Activated T-helper 1 cell treated with Interleukin-2 at 50 U/mL for 16 hours (primary cell): ENCODE measurements at places on chromosomes 11 and 22.
A peak's percentile ranks its signal among the peaks of the same experiment; 100 is the strongest.

DNA sequence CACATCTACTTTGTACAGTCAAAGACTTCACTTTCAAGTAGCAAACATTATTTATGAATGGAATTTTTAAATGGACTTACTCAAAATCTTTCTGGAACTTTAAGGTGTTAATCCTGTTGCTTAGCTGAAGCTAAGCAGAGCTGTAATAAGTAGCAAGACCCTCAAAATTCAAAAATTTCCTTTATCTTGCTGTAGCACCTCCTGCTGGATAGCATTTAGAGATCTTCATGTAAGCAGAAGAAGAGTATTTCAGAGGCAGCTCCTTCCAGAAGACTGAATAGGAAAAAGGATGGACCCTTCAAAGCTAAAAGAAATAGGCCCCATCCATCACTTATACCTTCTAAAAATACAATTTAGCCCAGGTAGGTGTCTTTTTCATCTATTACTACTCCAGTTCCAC is 3.4 kb downstream of the PHF21A start:
- DNase-seq = no peak

DNA sequence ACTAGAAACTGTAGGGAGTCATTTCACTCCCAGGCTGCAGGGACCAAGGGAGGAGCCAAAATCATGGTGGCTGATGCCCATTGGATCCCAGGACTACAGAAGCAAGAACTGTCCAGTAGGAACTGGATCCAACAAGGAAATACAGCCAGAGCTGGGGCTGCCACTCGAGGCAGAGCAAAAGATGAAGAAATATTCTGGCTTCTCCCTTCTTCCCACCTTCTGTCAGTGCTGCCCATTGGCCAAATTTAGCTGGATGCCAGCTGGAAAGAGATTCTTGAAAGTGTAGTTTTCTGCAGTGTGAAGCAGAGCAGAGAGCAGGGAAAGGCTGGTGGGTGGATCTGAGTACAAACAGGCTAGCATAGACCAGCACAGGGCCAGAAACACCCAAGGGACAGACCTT is 45.6 kb downstream of the COMMD9 start:
- DNase-seq = no peak

DNA sequence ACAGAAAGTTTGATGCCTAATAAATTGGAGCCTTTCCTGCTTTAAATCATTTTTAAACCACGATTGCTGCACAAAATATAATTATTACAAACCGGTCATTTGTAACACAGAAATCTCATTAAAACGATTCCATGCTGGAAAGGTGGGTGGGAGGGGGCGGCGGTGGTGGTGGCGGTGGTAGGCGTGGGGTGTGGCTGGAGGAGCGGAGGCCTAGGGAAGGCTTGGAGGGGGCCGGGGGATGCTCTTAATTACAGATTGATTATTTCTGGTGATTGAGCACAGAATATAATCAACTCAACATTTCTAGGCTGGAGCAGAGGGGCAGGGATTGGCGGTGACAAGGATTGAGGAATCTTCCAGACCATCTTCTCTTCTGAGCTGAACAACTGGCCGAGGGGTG is 157.5 kb downstream of the TRIM29 start:
- no peak for DNase-seq

GRCh38 chr22:49450498-49450897 is 377.2 kb downstream of the BRD1 start:
- no peak for DNase-seq

- no peak for DNase-seq
Observed at GRCh38 chr11:95923439-95923727, 524 bp downstream of the MTMR2 start.

- no peak for DNase-seq
Observed at GRCh38 chr11:35529971-35530495, 4.6 kb upstream of the PAMR1 start.

DNA sequence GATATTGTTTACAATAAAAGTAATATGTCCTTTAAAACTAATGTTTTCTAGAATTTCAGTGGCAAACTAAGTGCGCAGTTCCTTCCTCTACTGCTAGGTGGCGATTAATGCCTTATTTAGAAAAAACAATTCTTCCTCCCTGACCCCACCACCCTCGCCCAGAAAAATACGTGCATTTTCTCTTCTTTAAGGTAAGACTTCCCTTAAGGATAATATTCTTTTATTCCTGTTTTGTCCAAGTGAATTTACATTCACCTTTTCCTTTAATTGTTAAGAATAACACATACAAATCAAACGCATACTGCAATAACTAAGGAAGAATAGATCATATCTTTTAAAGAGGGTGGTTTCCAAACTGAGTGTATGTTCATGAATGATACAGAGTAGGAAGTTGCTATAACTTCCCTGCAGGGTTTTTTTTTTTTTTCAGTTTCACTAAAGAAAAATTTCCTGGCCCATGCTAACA is 17.0 kb upstream of the PSMA1 start:
- no peak for DNase-seq

GRCh38 chr11:64597671-64598101 is 6.7 kb downstream of the SLC22A12 start:
- DNase-seq = no peak

DNA sequence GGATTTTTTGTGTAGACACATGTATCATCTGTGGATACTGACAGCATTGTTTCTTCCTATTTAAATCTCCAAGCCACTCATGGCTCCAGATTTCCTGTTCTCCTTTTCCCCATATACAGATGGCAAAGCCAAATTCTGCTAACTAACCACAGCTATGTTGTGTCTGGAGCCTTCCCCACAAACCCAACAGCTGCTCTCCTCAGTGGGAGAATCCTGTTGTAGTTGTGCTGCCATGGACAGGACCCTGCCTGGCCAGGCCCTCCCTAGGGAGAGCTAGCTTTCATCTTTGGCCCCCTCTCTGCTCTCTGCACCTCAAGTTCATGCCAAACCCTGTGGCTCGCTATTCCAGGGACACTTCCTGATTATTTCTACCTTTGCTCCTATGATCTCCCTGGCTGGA is 106.4 kb upstream of the CCDC90B start:
- no peak for DNase-seq

DNA sequence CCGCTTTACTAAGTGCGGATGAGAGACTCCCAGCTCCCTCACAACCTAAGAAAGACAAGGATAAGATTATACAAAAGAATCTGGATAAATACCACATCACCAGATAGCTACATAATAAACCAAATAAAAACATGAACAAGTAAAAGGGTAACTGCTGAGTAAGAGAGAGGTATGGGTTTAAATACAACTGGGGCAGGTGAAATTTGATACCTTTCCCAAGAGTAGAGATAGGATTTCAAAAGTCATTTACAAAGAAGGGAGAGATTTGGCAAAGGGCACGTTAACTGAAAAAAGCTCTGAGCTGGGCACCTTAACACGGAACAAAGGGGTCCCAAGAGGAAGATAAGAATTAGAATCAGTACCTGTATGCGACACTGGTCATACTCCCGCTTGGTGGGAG is 1.7 kb downstream of the UBXN1 start:
- DNase-seq = no peak

- no peak for DNase-seq
Observed at GRCh38 chr11:64801158-64801464, 1.9 kb downstream of the MAP4K2 start.

GRCh38 chr11:116651098-116651736 is 121.6 kb downstream of the BUD13 start:
- no peak for DNase-seq

- DNase-seq = no peak
Observed at GRCh38 chr11:64834031-64834722, 10.3 kb downstream of the CDC42BPG start.

DNA sequence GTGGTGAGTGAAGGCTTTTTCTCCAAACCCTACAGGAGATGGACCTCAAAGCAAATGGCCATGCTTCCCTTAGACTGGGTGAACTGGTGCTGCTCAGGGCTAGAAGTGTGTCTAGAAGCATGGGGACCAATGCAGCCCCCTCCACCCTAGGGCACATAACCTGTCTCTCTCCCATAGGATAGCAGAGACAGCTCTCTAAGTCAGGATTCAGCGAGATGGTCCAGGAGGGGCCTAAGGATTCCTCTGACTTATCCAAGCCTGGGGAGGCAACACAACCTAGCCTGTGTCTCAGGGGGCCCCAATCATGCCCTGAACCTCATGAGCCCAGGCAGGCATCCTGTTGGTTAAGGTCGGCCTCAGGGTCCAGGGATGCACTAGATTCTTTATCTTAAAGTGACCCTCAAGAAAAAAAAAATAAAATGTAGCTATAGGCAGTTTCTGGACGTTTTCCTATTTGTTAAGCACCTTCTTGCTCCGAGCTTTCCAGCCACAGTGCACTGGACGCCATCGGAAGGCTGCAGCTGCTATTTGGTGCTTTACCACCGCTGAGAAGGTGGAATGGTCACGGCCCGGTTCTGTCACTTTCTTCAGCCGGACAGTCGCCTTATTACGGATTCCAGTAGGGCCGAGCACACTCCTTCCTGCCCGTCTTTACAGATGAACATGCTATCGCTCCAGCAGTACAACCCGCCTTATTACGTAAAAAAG is 5.0 kb upstream of the CCND1 start:
- no peak for DNase-seq

GRCh38 chr11:12544986-12545775 is 129.0 kb upstream of the TEAD1 start:
- no peak for DNase-seq

DNA sequence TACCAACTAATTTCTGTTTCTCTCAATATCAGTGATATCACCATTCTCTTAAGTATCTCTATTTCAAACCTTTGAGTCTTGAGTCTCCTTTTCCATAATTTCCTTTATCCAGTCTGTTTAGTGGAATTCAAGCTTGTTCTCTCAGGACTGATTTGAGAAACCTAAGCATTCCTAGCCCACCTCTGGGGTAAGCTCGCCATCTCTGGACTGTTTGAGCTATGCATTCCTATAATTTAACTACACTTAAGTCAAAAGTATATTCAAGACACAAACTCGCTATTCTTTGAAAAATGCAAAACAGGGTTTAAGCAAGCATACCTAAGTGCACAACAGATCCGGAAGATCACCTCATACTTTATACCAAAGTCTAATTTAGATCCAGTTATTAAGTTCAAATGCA is 2.1 kb upstream of the DLAT start:
- no peak for DNase-seq

DNA sequence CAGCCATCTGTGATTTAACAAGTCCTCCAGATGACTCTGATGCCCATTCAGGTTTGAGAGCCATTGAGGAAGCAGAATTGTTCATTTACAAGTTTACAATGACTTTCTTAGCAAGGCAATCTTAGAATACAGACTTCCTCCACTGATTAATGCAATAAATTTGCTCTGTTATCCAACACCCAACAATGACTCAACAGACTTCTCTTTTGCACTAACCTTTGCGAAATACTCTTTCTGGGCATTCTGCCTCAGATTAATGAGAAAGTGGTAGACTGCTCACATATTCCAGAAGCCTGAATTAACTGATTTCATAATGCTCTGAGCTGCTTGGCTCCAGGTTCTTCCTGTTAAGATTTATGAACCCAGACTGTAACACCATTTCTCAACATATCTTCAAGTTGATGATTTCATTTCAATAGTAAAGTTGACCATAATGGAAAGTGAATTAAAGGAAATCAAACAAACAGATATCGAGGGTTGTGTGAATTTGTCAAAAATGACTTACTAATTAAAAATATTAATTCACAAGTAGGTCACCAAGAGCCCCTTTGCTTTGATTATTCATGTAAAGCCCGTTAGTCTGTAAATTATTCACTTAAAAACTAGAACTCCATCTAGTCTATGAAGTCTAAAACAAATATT is 70.5 kb upstream of the BLID start:
- DNase-seq = no peak

GRCh38 chr11:102780491-102780918 is at the start of gene MMP10:
Gene MMP10, minus strand, starts transcription at chr11:102780628. Its CDS starts 37 bp downstream, at chr11:102780591.
- no peak for DNase-seq

- DNase-seq = no peak
Observed at GRCh38 chr22:39621826-39622225, 51.3 kb downstream of the CACNA1I start.

DNA sequence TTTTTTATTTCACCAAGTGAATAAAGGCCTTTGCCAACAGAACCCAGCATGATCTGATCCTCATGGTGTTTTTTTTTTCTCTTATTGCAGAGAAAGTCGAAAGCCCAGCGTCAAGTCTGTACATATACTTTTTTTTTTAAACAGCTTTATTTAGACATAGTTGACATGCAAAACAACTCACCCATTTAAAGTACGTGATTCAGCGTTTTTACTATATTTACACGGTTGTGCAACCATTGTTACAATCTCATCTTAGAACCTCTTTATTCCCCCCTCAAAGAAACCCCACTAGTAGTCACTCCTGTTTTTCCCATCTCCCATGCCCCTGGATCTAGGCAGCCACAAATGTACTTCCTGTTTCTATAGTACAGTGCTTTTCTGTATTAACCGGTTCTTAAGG is 20.6 kb upstream of the AP1B1 start:
- no peak for DNase-seq

DNA sequence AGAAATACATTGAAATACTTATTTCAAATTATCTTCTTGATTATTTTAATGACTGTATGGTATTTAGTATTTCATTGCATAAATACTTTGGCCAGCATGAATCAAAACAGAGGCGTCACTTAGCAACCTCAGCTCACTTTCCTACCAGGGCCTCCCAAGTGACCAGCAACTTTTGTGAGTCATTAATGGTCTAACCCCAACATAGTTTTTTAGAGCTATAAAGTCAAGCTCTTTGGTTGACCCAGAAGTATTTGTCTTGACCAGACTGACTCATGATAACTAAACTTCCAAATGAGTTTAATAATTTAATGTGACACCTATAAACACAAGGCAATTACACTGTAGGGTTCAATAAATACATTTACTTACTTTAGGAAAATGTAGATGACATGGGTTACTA is 27.9 kb upstream of the RBMXL2 start:
- no peak for DNase-seq

GRCh38 chr22:45886540-45886939 is 90.4 kb downstream of the WNT7B start:
- DNase-seq = no peak

DNA sequence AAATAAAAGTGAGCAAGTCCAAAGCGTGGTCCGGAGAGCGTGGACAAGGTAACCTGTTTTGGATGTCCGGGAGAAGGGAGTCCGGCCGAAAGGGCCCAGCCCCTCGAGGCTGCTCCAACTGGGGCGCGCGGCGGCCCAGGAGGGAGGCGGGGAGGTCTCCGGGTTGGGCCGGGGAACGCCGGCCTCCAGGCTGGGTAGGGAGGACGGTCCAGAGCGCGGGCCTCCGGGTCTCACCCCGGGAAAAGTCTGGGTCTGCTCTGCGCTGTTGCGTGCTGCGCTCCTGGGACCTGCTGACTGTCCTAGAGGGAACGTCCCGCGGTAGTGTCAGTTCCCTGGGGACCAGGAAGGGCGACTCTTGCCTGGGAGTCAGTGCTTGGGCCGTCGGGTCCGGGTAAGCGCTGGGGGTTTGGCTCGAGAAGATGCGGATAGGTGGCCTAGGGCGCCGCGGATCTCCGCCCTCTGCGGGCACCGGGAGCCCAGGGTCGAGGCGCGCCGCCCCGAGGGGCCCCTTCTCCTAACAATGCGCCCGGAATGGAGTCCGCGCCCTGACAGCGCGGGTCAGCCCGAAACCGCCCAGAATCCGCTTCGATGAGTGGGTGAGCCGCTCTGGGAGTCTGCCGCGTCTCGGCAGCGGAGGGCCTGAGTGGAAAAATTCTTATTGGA is 988 bp upstream of the FLI1 start:
- no peak for DNase-seq

GRCh38 chr11:118705111-118705741 is 25.8 kb upstream of the TREH start:
- DNase-seq = peak; percentile 35
